Mesenteric fat pad (tissue), 1 donor: ENCODE measurements at places on chromosomes 7 and 10.

- no peak for DNase-seq
These were observed 359.1 kb downstream of the ANKRD7 start for GRCh38 chr7:118583641-118584040.

GRCh38 chr7:116368965-116369364 is 130.6 kb upstream of the CAV2 start:
- DNase-seq, result no peak

DNA sequence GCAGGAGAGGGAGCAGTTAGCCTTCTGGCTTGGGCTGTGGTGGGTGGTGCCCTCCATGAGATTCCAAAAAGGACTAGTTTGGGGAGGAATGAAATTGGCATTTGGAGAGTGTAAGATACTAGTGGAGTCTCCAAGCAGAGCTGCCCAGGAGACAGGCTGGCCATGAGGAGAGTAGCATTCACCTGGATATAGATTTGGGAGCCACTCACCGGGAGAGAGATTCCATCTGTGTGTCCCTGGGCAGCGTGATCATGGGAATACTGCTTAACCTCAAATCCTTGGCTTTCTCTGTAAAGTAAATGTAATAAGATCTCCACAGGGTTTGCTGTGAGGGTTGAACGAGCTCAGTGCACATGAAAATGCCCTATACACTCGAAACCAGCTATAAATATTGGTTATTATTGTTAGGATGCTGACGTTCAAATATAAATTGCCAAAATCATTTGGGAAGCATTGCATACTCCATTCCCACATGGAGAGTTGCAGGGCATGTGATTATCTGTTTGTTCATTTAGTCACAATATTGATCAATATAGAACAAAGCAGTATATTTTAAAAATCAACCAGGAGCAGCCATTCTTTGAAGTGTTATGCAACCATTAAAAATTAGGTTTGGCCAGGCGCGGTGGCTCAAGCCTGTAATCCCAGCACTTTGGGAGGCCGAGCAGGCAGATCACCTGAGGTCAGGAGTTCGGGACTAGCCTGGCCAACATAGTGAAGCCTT is 143.7 kb downstream of the CUX1 start:
- DNase-seq, result no peak

DNA sequence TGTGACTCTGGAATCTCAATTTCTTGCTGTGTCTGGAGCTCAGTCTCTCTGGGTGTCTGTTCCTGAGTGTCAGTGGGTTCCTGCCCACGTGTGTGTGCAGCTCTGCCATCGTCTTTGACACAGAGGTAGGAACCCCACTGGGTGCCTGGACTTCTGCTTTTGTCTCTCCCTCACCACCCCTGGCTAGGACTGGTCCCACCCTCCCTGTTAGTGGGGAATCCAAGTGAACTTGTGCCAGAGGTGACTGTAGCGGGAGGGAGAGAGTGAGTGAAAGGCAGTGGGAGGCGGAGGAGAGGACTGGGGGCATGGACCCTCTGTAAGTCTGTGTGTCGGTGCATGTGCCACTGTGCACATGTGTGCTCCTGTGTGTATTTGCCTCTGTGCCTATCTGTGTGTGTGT is 299.9 kb upstream of the ZMIZ1 start:
- peak; percentile 62 for DNase-seq

- no peak for DNase-seq
These were observed 13.6 kb downstream of the TTYH3 start for GRCh38 chr7:2645274-2645868.

DNA sequence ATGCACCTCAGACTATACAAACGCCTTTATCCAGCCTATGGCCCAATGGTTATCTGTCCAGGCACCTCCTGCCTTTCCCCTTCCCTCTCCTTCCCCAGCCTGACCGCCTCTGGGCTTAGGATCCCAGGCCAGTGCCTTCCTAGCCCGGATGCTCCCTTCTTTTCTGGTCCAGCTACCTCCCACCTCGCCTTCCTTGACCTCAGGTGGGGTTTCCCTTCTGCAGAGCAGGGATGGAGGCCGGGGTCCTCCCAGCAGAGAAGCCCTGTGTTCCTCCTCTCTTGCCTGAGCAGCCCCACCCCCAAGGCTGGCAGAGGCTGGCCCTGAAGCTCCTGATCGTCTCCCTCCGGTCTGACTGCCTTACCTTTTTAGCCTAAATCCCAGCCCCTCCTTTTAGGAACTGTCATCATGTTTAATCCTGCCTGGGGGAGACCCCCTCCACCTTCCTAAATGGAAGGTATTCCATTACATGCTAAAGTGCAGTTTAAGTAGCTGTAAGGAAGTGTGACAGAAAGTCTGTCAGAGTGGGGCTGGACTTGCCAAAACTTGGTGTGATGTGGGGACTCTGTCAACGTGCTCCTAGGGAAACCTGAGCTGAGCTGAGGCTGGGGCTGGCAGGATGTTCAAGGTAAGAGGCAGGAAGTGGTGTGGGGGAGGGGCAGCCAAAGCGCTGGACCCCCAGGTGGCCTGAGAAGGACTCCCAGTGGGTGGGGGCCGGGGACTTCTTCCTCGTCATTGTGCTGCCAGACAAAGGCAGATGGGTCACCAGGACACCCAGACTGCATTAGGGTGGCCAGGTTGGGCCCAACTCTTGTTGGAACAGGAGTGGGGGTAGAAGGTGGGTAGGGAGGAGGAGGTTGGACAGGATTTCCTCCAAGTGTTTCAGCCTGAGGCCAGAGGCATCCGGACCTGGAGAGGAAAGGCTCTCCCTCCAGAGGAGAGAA is 39.5 kb downstream of the LBX1 start:
- DNase-seq, result peak; percentile 77

DNA sequence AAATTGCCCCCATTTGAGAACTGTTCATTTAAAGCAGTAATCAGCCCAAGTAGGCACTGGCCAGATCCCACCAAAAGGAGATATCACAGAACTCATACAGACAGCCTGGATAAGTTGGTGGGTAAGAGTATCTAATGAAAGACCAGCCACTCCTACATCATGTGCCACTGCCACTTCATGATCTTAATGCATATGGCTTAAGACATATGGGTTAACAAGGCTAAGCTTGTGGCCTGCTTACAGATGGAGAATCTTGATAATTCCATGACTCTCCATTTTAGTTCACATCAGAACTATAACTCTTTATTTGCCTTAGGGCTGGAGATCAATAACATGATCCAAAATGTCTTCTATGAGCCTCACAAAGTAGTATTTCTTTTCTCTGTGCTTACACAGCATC is 6.8 kb upstream of the IFIT1B start:
- no peak for DNase-seq

- DNase-seq, result no peak
These were observed 10.7 kb downstream of the MTPN start for GRCh38 chr7:135966341-135967043.

GRCh38 chr7:3482147-3482921 is 181.3 kb downstream of the SDK1 start:
- no peak for DNase-seq

DNA sequence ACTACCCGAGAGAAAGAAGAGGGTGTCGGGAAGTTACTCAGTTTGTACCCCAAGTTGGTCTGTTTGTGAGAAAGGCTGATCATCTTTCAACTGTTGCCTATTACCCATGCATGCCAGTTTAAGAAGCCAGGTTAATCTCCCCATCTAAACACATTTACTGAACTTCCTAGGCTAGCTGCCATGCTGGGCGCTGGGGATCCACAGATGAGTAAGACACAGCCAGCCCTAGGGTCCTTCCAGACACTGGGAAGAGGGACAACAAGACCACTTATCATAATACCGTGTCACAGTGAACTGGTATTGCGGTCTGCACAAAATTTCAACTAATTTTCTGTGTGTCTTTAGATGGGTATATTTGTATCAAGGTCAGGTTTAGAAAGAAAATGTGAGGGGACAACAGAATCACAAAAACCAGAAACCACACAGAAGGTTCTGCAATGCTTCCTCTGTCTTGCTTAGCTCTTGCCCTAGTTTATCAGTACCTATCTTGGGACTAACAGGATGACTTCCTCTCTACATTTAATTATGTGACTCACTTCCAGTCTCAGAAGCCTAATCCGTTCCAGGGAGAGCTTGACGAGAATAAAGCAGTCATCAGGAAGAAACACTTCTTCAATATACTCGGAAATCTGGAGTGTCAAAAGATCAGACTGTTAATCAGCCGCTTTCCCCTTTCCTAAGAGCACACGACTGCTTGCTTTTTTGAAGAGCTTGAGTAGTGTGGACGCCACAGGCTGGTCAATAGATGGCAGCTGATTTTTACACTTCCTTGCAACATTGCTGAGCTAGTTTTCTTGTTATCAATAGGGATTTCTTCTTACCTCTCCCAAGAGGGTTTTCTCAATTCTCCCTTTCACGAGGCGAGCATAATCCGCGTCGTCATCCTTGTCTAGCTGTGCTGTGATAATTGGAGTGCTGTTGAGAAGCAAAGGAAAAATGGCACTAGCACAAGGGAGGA is 45.7 kb downstream of the POLR3A start:
- DNase-seq, result no peak

DNA sequence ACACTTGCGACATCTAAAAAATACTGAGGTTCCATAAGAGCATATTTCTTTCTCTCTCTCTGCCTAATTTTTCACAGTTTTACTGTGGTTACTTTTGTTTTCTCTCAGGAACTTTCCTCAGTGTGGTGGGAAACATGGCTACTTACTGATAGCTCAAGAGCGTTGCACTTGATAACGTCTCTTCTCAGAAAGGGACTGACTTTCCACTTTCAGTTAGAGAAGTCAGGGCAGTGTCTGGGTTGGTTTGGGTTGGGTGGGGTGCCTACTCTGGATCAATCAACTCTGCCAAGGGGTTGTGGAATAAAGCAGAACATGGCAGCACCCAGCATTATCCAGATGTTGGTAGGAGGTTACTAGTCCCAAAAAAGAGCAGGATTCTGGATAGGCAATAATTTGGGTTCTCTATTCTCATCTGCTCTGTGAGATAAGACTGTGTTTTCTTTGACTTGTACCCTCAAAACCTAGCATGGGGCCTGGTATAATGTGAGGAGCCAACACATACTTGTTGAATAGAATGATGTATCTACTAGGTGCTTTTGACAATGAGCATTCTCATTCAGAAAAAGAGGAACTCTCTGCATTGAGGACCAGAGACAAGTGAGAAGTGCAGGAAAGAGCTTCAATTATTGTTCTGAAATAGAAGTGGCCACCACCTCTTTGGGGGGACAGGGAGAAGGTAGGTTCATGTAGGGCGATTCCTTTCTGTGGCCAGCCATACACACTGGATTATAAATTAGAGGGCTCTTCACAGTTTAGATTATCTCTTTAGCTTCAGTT is 315.7 kb downstream of the REEP3 start:
- DNase-seq, result no peak

GRCh38 chr10:93954726-93955363 is 38.9 kb upstream of the PLCE1 start:
- DNase-seq, result no peak

- no peak for DNase-seq
These were observed 85.4 kb upstream of the RHOBTB1 start for GRCh38 chr10:61029411-61029810.

GRCh38 chr10:104437226-104437625 is 83.6 kb downstream of the CFAP58 start:
- no peak for DNase-seq

DNA sequence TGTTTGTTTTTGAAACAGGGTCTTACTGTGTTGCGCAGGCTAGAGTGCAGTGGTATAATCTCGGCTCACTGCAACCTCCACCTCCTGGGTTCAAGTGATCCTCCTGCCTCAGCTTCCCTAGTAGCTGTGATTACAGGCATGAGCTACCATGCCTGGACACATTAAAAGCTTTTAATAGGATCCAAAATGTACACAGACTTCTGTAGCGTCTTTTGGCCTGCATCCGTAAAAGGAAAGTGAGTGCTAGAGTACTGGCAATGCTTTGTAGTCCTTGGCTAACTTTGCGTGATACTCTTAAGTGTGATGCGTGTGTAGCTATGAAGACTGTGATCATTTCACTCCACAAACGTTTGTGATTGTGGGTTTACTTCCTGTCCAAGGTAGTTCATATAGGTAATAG is 13.3 kb downstream of the ZRANB1 start:
- no peak for DNase-seq
